ENCODE measurements at places on chromosomes 5 and 9.
A peak's percentile ranks its signal among the peaks of the same experiment; 100 is the strongest.

DNA sequence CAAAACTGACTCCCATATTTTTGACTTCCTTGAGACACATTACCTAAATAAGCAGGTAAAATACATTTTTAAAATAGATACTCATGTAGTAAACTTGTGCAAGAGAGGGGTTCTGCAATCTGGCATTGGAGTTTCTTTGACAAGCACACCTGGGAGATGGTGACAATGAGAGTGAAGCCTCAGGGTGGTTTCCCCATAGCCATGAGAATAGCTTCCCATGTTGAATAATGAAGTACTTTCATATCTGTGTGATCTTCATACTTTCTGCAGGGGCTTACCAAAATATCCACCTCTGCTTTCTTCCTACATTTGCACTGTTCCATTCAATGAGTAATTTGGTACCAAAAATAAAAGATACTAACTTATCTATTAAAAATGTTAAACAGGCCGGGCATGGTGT, 44.7 kb upstream of the VCAN start:
- no peak for DNase-seq

- no peak for DNase-seq
These were observed 79.5 kb downstream of the CFAP77 start for GRCh38 chr9:132489536-132489935.

- DNase-seq: no peak
These were observed 32.9 kb downstream of the PTCD2 start for GRCh38 chr5:72353046-72353445.

- peak; percentile 66 for DNase-seq
These were observed 105.4 kb upstream of the SPOCK1 start for GRCh38 chr5:137604348-137605095.

GRCh38 chr9:134393582-134394280, 67.5 kb downstream of the RXRA start:
- no peak for DNase-seq

DNA sequence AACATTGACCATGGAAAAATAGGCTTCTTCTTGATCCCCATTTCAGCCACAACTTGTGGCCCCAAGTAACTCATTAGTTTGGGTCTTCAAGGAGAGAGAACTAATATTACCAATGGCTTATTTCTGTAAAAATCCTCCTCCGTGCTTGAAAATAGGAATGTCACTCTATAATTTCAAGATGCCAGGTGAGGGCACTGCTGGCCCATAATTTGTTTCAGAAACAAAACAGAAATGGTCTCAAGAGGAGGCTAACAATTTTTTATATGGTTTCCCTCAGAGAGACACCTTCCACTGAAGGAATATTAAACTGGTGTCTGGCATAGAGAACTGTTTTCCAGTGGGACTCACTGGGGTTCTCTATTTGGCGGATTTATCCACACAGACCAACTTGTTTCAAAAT, 437.0 kb upstream of the TRPC7 start:
- DNase-seq: no peak

DNA sequence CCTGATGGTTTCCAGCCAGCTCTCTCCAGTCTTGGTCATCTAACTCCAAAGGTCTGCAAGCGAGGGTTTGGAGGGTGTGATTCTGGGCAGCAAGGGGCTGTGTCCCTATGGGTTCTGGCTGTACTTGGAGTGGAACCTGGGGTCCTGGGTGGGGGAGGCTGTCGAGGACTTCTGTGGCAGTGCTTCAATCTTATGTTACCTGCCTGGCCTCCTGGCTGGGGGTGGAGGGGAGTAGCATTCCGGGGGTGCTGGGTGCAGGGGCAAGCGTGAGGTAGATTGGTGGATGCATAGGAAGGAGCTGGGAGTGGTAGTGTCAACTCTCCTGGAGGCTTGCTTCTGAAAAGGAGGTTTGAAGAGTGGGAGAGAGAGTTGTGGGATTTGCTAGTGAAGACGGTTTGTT, 143.4 kb downstream of the HSPA4 start:
- no peak for DNase-seq
